8988T (cell line): ENCODE measurements at places on chromosomes 16 and 17.

- no peak for DNase-seq
These were observed 75.9 kb downstream of the NLK start for GRCh38 chr17:28118362-28118761.

- no peak for DNase-seq
These were observed 8.8 kb downstream of the WFIKKN2 start for GRCh38 chr17:50844117-50844700.

DNA sequence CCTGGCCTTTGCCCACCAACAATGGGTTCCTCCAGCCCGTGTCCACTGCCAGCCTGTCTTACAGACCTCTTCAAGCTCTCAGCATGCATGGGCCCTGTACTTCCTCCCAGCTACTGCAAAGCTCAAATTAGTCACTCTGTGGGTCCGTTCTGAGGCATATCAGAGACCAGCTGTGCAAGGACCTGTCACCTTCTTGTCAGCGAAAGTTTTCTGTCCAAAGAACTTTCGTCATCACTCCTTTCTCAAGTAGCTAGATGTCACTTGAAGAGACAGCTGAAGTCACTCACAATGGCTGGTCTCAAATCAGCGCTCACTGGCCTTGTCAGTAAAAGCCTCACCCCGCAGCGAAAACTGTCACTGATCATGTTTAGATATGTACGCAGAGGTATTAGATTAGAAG lies 91.4 kb upstream of the DYNLRB2 start:
- DNase-seq, result no peak

GRCh38 chr17:81119223-81120148 lies 45.8 kb upstream of the PVALEF start:
- peak; percentile 96 for DNase-seq

DNA sequence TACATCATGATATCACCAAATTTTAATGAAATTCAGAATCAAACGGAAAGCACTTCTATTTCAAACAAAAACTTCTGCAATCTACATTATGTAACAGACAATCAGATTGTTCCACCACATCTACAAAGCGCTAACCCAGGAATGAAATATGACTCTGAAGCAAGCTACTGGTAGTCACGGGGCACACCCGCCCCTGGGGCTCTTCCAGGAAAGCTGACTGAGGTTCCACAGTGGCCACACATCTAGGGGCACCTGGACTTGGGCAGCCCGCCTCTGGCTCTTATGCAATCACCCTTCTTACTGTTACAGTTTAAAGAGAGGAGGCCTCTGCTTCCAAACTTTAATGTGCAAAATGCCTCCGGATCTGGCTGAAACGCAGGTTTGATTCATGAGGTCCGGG lies 27.5 kb downstream of the ZCCHC14 start:
- peak; percentile 60 for DNase-seq

DNA sequence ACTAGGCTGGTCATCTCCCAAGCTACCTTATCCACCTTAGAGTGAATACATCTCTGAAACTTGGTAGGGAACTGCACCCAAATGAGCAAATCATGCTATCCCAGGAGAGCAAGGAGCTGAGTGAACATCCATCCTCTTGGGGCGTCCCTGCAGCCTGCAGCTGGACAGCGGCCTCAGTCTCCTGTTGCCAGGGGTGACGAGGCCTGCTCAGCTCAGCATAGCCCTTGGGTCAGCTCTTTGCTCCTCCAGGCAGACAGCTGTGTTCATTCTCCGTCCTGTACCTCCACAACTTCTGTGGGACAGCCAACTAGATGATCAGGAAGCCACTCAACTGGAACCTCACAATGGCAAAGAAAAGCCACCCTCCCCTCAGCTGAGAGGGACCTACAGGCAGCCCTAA lies 111.9 kb downstream of the SOCS1 start:
- DNase-seq, result no peak

- no peak for DNase-seq
These were observed 5.8 kb upstream of the ZNF23 start for GRCh38 chr16:71467810-71468209.

- DNase-seq, result no peak
These were observed 676.6 kb downstream of the CDH11 start for GRCh38 chr16:64445245-64445644.

- DNase-seq, result no peak
These were observed 2.2 kb downstream of the ZNF276 start for GRCh38 chr16:89723279-89724250.

DNA sequence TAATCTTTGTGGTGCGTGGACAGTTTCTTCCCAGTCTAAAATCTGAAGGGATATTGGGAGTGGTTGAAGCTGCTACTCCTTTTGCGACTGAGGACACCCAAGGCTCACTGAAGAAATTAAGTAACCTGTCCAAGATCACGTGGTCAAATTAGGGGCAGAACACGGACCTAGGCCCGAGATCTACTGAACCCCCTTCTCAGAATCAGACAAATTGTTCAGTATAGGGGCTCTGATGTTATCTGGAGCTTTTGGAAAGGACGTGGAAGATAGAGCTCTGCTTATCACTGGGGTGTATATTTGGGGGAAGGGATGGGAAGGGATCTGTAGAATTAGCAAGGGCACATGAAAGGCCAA lies 857 bp downstream of the TANGO6 start:
- no peak for DNase-seq

GRCh38 chr16:72554935-72555334 lies 383.0 kb upstream of the PMFBP1 start:
- no peak for DNase-seq
